ENCODE measurements at places on chromosomes 7 and 10.
A peak's percentile ranks its signal among the peaks of the same experiment; 100 is the strongest.

DNA sequence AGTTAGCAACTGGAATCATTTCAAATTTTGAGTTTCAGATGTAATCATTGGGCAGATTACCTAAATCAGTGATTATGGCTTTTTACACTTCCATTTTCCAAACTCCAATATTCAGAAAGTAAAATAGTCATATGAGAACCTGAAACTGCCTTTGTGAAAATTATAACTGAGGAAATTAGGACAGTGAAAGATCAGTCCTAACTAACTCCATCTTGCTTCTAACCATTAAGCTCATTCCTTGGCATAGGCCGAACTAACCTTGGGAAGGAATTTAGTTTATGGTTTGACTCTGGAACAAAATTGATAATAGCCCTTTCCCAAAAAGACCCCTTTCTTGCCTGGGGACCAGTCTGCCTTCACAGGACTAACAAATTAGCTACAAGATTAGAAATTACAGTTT, 2.2 kb downstream of the CRPPA start:
- no peak for DNase-seq

- no peak for DNase-seq
These were observed 52.2 kb downstream of the GPAM start for GRCh38 chr10:112131346-112131745.

DNA sequence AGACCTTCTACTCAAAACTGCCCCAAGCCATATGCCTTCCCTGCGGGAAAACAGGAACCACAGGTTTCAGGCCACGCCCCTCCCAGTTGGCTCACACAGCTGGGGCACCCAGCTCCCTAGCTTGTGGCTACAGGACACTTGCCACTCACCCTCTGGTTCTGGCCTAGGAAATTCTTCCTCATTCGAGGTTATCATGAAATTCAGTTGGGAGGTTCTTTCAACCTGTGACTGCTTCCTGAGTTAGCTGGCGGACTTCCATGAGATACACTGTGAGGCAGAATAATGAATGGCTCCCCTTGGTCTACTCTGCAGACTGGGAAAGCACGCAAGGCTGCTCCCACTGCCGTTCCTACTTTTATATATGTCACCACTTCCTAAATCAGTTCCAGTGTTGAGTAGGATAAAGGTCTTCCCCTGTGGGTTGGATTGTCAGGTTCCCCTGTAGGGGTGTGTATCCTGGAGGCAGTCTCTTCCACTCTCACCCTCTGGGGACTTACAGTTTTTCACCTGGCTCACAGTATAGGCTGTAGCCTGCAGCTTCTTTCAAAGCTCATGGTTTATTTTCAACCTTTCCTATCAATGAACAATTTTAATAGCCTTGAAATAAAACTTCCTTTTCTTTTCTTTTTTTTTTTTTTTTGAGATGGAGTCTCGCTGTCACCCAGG, 37.0 kb downstream of the GPR22 start:
- no peak for DNase-seq

DNA sequence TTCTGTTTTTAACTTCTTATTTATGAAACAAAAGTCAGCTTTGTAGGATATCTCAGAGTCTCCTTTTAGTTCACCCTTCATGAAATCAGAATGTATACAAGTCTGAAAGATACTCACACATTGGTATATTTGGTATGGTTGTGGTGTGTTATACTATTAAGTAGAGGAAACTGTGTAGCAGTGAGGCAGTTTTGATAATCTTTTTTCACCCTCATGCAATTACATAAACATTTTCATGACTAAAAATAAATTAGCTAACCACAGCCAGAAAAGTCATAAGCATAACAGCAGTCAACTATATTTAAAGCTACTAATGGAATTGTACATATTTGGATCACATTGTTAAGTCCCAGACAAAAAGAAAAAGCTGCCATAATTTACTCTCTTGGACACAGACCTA, 62.1 kb downstream of the FAM185A start:
- DNase-seq: no peak

GRCh38 chr7:106793015-106793975, 71.8 kb upstream of the PIK3CG start:
- DNase-seq: peak; percentile 18

DNA sequence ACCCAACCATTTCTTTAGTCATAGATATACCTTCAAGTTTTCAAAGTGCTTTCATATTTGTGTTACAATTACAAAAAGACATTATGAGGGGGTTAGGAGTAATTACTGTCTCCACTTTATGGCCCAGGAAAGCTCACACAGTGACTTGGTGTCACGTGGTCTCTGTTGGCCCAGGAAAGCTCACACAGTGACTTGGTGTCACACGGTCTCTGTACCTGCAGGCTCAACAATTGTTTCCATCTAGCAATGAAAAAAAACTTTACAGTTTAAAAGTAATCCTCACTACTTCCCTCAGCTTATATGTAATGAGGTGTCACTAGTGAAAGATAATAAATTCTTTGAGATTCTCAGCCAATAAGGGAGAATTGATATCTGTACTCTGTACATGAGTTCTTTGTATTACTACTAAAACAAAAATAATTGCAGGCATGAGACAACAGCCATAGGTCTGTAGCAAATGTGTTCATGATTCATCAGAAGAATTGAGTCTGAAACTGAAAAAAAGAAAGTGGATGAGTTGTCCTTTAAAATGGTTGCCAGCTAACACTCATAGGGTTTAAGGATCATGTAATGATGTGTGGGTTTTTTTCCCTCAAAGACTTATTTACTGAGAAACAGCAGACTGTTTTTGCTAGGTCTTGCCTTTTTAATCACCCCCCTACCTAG, 10.9 kb downstream of the OGDH start:
- no peak for DNase-seq

DNA sequence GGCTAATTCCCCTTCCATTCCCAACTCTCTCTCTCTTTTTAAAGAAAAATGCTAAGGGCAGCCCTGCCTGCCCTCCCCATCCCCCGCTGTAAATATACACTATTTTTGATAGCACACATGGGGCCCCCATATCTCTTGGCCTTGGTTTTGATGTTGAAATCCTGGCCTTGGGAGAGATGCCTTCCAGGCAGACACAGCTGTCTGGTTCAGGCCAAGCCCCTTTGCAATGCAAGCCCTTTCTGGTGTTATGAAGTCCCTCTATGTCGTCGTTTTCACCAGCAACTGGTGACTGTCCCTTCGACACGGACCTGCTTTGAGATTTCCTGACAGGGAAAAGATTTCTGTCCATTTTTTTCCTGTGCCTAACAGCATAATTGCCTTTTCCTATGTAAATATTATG, 3.0 kb downstream of the ADRA2A start:
- no peak for DNase-seq

DNA sequence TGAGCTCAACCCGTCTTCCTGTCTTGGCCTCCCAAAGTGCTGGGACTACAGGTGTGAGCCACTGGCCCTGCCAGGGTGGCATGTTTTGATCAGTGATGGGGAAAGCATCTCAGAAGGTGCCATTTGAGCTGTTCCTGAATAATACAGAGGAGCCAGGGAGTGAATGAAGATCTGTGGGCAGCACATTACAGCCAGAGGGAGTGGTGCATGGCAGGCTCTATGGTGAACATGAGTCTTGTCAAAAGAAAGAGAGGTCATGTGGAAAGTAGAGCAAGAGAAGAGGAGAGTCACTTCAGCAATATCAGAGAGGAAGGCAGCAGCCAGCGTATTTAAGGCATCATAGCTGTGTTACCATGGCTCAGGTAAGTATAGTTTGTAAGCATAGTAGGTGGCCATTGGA, 275.7 kb upstream of the LRGUK start:
- DNase-seq: no peak

DNA sequence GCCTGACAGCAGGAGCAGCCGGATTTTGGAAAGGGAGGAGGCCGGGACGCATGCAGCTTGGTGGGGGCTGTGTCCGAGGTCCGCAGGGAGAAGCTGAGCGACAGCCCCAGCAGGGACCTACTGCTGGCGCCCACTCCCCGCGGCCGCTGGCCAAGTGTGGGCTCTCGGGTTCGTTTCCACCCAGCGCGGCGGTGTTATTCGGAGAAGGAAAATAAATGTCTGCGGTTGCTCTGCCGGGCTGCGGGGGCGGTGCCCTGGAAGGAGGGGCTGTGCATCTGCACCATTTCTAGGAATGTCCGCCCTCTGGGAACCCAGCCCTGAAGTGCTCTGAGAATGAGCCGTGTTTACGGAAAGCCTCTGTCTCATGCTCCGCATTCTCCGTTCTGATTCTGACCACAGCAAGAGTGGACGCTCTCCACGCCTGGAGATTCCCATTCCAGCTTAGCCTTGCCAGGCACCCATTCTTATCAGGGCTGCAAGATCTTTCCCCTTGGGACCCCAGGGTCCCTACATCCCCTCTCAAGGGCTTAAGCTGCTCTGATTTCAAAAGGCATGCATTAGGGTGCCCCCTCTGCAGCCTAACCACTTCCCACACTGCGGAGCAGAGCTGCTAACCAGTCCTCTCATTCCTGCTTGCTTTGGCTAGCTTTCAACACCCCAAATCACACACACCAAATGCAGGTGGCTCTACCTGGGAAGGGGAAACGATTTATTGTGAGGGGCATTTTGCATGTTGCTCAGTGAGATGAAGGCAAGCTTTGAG, 256.6 kb upstream of the GLI3 start:
- DNase-seq: no peak

- DNase-seq: no peak
These were observed 310.6 kb upstream of the PLXDC2 start for GRCh38 chr10:19505320-19506312.

DNA sequence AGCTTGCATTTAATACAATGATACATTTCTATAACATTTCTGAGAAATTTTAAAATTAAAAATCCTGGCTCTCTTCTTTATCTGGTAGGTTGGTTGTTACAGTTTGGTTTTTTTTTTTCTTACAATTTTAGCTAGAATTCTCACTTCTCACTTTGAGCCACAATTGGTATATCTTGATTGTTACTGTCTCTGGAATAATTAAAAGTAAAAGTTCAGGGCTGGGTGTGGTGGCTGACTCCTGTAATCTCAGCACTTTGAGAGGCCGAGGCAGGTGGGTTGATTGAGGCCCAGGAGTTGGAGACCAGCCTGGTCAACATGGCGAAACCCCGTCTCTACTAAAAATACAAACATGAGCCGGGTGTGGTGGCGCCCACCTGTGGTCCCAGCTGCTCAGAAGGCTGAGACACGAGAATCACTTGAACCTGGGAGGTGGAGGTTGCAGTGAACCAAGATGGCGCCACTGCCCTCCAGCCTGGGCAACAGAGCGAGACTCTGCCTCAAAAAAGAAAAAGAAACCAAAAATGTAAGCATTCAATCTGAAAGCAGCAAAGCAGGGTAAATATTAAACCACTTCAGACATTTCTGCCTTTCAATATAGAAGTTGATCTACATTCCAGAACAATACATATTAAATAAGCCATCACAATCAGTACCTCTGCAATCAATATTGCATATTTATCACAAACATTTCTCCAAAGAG, 88.6 kb upstream of the PFKP start:
- no peak for DNase-seq
